AG04449 (cell line): ENCODE measurements at places on chromosomes 6 and 20.

- no peak for DNase-seq
These were observed 1.7 kb upstream of the FAM50B start for GRCh38 chr6:3847521-3847920.

- no peak for DNase-seq
These were observed 144.9 kb downstream of the WDR27 start for GRCh38 chr6:169556758-169557548.

DNA sequence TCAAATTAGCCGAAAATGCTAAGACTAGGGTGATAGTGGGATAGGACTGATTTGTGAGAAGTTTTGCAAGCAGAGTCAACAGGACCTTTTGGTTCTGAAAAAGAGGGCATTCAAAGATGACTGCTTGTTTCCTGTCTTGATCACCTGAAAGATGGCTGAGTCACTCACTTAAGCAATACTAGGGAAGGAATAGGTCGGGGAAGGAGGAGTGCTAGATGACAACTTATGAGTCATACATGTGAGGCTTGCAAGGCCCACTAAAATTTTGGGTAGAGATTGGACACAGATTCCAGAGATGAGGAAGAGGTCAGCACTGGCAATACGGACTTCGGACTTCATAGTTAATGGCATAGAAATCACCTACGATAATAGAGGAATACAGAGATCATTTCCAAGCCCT, 89.2 kb downstream of the FAM83B start:
- no peak for DNase-seq

DNA sequence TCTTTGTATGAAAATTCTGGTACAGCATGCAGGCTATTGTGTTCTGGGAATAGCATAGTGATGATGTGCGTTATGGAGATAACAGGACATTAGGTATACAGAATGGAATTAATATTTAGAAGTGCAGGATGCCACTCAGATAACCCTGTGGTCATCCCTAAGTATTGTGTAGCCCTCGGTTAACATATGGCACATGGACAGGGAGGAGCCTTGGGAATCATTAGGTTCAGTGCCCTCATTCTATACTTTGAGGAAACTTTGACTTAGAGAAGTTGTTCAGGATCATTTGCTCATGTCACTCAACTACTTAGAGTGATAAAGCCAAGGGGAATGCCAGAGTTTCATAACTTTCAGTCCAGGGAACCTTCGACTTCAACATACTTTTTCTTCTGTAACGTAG, 185.9 kb downstream of the UST start:
- no peak for DNase-seq

DNA sequence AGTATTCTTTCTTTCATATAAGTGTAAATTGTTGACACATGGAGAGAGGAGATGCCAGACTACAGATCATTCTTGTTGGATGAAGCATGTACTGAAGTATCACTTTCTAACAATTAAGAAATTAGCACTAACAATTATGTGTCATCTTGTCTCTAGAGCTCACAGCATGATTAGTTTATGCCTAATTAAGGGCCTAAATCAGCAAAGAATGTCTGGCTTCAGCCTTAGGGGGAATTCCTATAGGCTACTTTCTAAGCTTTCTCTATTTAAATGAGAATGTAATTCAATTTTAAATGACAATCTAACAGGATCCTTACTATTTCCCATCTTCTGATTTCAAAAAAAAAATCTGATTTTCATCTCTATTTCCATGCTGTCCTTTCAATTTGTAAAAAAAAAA, 371.0 kb downstream of the EPHA7 start:
- no peak for DNase-seq

GRCh38 chr6:138031417-138031816, 75.8 kb downstream of the PERP start:
- no peak for DNase-seq

DNA sequence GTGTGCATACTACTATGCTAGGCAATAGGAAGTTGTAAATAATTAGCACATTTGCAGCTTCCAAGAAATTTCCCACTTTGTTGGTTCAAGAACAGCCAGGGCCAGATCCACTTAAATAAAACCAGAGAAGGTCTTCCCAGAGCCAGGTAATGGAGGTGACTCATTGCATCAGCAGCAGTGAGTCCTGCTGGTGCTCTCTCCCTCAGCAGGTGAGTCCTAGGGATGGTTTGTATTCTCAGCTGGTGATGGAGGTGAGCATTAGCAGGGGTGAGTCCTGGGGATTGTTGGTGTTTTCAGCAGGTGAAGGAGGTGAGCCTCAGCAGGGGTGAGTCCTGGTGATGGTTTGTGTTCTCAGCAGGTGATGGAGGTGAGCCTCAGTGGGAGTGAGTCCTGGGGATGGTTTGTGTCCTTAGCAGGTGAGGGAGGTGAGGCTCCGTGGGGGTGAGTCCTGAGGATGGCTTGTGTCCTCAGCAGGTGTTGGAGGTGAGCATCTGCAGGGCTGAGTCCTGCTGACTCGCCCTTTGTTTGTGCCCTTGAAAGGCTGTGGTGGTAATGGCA, 232.8 kb upstream of the EXOC2 start:
- DNase-seq = no peak

- DNase-seq = no peak
These were observed 78.3 kb downstream of the ZDHHC14 start for GRCh38 chr6:157459327-157459726.

DNA sequence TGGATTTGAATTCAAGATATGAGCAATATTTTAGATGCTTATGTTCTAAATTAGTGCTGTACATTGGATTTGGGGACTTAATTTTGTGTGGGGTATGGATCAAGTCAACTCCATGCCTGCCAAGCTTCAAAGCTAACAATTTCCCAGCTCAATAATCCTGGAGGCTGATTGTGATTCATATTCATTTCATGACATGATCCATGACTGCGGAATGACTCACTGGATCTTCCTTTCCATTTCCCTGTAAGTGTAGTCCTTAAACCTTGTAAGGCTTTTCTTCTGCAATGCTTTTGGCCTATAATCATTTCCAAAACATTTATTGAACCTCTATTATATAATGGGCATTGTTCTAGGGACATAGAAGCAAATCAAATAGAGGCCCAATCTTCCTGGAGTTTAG, 44.7 kb upstream of the CCN2 start:
- DNase-seq = no peak

- DNase-seq = no peak
These were observed at the start of gene PRICKLE4 for GRCh38 chr6:41780551-41781365. Gene PRICKLE4 (plus strand): TSS chr6:41780782. CDS start chr6:41783474, 2,692 bp downstream.

- DNase-seq = no peak
These were observed 54.3 kb upstream of the SLC22A16 start for GRCh38 chr6:110530671-110531070.

DNA sequence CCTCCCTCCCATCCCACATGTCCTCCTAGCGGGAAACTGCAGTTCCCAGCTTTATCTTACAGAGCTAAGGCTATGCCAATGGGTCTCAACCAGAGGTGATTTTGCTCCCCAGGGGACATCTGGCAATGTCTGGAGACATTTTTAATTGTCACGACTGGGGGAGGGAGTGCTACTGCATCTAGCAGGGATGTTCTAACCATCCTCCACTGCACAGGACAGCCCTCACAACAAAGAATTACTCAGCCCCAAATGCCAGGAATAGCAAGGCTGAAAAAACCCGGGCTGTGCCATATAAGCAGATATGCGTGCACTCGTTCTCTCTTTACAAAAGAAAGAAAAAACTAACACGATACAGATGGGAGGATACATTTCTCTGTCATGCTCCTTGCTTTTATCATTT, 8.5 kb downstream of the MRPS18A start:
- DNase-seq = no peak

- no peak for DNase-seq
These were observed 2.7 kb upstream of the TCF21 start for GRCh38 chr6:133886104-133886775.

DNA sequence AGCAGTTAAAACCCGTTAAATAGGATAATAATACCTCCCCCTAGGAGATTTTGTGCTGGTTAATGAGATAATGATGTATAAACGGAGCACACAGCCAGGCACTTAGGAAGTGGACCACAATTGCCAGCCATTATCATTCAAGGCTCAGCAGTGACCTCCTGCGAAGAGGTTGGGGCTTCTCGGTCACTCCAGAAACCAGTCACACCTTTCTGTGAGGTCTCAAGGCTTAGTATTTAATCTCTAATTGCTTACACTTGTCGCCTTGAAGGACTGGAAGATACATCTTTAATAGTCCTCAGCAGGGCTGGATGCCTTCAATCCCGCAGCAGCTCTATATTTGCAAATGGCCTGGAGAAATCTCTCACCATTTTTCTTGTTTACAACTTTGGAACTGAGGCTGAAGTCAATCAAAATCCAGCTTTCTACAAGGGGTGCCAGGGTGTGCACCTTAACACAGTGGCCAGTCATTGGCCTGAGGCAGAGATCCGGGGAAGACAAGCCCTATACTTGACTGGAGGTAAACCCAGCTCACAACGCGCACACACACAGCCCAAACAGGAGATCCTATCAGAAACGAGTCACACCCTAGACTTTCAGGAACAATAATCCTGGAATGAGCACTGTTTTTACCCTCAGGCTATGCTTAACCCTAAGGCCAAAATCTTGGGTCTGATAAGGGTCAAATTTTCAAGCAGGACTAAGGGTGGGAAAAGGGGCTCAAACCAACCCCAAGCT, 1.2 kb downstream of the POU5F1 start:
- no peak for DNase-seq

- DNase-seq = no peak
These were observed 161.5 kb downstream of the PRDM13 start for GRCh38 chr6:99768166-99768565.

- no peak for DNase-seq
These were observed 74.2 kb downstream of the ATXN1 start for GRCh38 chr6:16687045-16687444.

GRCh38 chr20:2967841-2968240, 75.6 kb upstream of the GNRH2 start:
- DNase-seq = no peak

DNA sequence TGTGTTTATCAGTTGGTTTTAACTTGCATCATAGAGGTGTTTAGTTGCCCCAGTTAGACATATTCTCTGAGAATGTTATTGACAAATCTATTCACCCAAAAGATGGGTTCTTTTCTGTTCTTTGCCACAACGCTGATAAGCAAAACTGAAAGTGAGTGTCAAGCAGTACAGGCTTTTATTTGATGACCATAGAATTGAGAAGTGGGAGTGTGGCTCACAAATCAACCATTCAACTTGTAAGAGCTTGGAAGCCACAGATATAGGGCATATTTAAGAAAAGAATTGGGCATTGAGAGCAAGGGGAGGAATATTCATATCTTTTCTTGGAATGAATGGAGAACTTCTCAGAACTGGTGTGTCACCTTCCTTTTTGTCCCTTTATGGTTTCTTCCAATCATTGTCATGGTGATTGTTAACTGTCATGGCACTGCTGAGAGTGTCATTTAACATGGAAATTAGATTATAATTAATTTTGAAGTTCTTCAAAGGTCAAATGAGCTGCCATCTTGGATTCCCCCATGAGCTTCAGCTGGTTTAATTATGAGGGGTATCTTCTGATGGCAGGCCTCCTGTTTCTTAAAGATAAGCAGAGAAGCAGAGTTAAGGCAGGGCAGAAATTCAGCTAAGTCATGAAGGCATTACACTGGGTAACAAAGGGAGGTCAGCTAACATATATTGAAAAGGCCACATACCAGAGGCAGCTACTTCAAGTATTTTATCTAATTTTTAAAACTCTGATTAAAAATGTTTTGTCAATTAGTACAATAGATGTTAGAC, 254.0 kb upstream of the HTR1E start:
- no peak for DNase-seq

GRCh38 chr6:130307752-130308361, 58.0 kb upstream of the TMEM200A start:
- DNase-seq = peak; percentile 34

DNA sequence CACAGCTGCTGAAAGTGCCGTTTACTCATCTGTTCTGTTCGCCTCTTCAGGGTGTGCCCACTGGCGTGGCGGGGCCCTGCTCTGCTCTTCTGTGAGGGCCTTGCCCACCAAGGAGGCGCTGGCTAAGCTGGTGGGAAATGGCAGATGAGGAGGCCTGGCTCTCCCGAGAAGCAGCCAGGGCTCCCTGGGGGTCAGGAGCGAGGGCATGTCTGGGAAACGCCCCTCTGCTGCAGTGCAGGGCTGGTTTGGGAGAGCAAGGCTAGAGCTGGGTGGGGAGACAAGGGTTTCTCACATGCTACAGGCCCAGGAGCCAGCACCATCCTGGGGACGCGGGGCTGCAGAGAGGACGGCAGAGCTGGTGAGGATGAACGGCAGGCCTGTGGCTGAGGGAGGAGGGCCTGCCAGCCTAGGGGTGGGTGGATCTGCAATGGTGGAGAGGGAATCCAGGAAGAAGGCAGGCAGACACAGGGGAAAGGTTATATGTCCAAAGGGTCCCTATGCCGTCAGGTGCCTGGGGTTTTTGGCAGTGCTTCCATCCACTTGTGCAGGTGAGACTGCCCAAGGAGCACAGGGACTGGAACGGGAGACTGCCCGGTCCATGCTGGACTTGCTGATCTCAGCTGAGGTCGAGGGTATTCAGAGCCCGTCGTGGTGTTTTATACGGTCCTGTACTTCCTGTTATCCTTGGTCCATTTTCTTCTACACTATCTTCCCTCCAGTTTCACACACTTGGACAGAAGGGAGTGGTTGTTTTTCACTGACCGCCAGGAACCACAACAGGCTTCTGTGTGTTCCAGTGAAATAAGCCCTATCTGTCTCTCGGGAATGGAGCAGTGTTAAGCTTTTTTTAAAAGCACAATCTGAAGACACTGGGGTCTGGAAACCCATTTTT, 119.2 kb downstream of the SYCP2 start:
- DNase-seq = no peak

- no peak for DNase-seq
These were observed 324.3 kb downstream of the QKI start for GRCh38 chr6:163738725-163739407.

- DNase-seq = no peak
These were observed 2.8 kb downstream of the CST2 start for GRCh38 chr20:23823621-23824324.

DNA sequence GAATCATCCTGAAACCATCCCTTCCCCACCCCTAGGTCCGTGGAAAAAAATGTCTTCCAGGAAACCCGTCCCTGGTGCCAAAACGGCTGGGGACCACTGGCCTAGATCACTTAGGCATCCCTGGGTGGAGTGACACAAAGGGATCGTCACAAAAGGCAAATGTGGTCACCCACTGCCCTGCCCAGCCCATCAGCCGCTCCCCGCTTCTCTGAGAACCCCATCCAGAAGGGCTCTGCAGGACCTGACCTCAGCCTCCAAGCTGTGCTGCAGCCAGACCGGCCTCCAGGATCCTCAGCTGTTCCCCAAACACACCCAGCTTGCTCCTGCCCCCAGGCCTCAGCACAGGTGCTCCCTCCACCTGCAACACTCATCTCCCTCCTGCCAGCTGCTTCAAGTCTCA, 61.6 kb downstream of the PREX1 start:
- no peak for DNase-seq

GRCh38 chr6:3819161-3820110, 29.7 kb upstream of the FAM50B start:
- DNase-seq = no peak

- DNase-seq = no peak
These were observed 64.2 kb upstream of the GGTLC1 start for GRCh38 chr20:24052599-24053275.

DNA sequence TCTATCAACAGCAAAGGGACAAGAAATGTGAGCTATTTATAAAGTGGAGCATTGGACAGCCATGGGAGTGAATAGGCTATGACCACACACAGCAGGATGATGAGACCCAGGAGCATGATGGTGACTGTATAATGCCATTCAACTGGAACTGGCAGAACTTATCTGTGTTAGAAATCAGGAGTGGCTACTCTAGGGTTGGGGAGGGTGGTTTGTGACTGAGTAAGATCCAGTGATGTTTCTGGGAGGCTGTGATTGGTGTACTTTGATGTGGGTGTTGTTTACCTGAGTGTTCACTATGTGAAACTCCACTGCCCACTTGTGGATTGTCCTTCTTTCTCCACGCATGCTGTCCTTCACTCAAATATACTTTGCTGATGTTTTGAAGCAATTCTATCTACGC, 11.5 kb upstream of the HLA-B start:
- no peak for DNase-seq
